ENCODE measurements at places on chromosomes 11 and 22.
A peak's percentile ranks its signal among the peaks of the same experiment; 100 is the strongest.

DNA sequence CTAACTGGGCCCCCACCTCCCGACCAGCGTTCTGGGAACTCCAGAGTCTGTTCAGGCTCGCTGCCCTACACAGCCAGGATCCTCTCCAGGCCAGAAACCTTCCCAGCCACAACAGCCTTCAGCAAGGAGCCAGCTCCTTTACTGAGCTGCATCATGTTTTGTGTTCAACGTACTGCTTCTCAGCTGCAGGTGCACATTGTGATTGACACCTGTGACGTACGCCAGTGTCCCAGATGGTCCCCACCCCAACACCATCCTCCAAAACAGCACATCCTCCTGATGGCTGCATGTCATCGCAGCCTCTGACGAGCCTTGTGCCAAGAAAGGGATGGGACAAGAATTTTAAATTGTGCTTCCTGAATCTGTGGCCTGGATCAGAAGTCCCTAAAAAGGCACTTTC is 117.5 kb downstream of the SPATA19 start:
- no peak for DNase-seq

GRCh38 chr22:22955866-22956535 is 68.4 kb downstream of the IGLL5 start:
- peak; percentile 71 for DNase-seq

GRCh38 chr11:62874851-62875250 is 5.8 kb upstream of the SLC3A2 start:
- no peak for DNase-seq

DNA sequence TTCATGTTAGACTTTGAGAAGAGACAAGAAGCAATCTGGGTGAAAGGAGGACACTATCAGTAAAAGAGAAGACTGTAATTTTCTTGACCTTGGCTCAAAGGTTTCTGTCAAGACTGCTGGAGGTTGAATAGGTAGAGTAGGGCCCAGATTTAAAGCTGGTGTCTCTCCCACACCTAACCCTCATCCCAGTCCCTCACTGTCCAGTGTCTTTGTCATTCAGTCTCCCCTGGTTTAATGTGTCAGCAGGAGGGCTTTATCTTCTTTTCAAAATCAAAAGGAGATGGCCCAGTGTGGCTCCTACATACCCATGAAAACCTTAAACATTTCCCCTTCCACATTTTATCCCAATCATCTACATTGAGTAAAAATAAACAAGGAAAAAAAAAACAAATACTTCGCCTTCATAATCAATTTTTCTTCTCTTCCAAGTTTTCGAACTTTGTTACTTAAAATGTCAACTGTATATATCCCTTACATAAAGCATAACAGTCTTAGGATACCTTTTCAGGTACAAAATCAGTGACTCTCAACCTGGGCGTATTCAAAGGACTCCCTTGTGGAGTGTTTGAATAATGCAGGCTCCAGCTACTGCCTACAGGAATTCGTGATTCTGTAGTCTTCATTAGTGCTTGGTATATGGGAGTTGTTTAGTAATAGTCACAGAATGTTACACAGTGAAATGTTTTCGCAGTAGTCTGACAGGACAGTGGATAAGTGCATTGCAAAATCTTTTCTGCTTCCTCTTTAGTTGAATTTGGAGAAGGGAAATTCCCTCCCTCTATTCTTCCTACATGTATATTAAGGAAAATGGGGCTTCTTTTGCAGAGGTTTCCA is 87.2 kb downstream of the FAT3 start:
- DNase-seq: no peak

GRCh38 chr22:42025421-42025820 is 26.8 kb downstream of the WBP2NL start:
- DNase-seq: no peak

DNA sequence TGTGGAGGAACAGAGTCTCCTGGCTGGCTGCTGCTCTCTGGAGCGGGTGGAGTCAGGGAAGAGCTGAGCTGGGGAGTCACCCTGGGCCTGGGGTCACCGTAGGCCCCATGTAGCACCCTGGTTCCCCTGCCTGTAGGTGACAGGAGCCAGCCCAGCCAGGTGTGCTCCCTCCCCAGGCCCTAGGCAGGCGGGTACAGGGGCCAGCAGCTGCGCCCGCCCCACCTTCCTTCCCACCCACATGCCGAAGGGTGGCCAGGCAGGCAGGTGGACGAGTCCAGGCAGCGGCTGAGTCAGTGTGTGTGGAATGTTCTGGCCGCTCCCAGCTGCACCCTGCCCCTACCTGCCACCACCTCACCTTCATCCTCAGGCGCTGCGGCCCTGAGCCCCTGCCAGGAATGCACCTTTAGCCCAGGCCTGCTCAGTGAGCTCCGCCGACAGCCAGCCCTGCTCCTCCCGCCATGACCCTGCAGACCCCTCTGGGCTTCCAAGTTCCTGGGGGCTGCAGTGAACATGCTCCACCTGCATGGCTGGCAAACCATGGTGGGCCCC is 654 bp upstream of the SYT8 start:
- DNase-seq: no peak

DNA sequence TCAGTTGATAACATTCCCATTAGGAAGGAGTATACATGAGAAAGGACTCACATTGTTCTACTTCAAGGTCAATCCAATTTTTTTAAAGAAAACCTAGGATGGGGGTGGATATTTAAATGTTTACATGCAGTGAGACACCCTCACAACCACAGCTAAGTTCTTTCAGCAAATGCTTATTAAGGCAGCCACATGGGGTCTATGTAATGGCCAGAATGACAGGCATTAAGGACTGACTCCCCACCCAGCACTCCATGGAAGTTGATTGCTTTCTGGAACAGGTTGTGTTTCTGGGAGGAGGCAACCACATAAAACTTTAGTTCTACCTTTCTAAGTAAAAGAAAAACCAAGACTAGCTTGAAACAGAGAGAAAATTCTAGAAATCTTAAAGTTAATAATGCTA is 662.0 kb upstream of the CCDC90B start:
- DNase-seq: no peak

GRCh38 chr11:6572215-6572614 is 31.2 kb downstream of the RRP8 start:
- DNase-seq: no peak

GRCh38 chr11:118366287-118366686 is 6.9 kb downstream of the UBE4A start:
- DNase-seq: no peak

GRCh38 chr11:47887910-47888569 is 39.9 kb upstream of the NUP160 start:
- DNase-seq: no peak

DNA sequence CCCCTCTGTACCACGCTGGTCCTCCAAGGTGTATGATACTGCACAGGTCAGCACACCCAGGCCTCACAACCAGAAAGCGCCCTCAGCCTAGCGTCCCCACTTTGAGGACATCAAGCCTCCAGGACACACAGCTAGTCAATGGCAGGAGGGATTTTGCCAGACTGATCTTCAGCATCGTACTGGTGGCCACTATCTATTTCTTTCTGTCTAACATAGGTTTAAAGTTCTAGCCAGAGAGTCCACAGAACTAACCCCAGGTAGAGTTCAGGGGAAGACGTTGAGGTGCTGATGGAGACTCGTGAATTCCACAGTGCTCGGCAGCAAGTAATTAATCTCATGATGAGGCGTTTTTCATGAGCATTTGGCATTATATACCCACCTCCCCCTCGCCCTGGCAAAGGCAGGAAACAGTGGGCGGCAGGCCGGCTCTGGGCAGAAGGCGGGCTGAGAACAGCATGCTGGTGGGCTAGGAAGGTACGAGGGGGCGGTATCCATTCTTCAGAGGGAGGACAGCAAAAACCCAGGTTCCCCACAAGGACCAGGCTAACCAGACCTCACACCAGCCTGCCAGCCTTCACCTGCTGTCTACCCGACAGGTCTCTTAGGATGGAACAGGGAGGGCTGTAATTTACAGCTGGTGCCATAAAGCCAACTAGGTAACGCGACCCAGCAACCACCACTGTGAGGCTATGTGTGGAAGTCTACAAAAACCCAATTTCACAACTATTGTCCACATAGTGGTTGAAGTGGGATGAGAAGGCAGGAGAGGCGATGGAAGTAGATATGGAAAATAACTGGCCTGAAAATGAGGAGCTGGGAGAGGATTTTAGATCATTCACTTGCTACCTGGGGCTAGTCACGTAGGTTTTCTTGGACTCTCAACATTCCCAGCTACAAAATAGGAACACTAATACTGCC is 18.5 kb downstream of the MYH9 start:
- DNase-seq: peak; percentile 73

DNA sequence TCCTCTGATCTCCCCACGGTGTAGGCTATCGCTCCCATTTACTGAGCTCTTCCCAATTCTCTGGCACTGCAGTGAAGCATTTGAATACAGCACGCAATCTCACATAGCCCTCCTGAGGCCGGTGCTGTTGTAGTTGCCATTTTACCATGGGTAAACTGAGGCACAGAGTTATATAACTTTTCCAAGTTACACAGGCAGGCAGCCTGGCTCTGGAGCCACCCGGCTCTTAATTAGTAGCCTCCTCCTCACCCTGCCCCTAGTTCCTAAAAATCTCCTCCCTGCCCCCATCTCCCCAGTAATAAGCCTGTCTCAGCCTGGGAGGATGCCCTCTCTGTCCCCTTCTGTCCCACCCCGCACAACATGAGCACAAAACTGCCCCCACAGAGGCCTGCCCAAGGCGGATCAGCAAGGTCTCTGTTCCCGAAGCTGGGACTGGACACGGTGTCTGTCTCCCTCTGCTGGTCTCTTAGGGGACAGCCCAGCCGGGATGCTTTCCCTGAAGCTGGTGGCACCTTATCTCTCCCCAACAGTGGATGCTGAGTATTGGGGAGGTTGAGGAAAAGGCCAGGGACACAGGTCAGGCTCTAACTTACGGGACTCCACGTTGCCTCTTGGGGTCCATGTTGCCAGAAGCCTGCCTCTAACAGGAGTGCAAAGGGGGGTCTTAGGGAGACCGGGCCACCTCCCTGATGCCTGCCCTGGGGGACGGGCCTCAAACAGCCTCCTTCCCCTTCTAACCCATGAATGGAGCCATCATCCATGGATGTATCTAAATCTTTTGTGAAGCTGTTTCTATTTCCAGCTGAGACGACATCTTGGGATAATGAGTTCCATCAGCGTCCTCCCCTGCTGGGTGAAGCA is 9.1 kb upstream of the CLCF1 start:
- DNase-seq: peak; percentile 91

- no peak for DNase-seq
Observed at GRCh38 chr11:33915526-33915925, 23.6 kb upstream of the LMO2 start.

DNA sequence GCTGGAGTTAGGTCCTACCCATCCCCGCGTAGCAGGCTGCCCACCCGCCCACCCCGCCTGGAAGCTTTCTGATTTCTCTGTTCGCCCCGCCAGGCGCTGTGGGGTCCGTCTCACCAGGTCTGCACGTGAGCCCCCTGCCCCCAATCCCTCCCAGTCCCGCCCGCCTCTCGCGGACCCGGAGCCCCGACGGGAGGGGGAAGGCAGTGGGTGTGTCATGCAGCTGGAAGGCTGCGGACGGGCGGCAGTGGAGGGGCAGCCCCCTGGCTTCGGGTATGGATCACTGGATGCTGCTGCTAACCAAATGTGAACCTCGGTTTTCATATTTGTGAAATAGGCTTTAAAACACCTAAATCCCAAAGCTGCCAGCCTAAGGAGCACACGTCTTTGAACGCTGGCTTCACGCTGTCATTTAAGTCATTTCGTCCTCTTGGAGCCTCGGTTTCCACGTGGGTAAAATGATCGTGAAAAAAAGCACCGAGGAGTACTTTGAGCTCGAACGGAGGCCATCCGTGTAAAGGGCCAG is 568 bp upstream of the BIK start:
- no peak for DNase-seq

GRCh38 chr22:38071421-38072321 is 12.3 kb downstream of the SLC16A8 start:
- no peak for DNase-seq

DNA sequence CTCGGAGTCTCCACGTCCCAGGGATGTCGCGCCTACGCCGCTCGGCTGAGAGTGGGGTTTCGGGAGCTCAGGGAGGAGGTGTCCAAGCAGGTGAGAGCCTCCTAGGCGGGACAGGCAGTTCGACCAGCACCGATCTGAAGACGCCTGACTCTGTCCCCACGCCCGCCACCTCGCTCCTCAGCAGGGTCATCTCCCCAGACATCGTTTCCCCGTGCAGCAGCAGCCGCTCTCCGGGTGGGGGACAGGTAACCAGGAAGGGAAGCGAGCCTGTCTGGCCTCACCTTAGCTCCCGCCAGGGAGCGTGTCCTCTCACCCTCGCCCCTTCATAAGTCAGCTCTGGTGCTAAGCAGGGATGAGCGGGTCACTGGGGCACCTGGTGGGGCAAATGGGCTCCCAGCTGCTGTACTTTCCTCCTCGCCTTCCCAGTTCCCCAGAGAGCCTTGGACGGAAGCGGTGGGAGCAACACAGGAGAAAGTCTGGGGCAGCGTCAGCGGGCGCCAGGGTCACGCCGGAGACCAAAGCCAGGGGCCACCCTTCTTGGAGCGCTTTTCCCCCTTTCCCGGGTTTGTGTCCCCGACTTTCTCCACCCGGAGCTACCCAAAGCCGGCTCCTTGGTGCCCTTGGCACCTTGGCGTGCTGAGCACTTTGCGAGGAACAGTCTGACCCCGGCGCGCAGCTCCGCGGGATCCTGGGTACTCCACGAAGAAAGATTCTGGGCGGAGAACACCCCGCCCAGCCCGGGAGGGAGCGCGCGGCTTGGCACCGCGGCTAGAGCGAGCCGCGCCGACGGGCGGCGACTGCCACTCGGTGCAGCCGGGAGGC is 1.6 kb downstream of the SPON1 start:
- no peak for DNase-seq

GRCh38 chr11:107501713-107502112 is 44.1 kb upstream of the CWF19L2 start:
- DNase-seq: no peak

DNA sequence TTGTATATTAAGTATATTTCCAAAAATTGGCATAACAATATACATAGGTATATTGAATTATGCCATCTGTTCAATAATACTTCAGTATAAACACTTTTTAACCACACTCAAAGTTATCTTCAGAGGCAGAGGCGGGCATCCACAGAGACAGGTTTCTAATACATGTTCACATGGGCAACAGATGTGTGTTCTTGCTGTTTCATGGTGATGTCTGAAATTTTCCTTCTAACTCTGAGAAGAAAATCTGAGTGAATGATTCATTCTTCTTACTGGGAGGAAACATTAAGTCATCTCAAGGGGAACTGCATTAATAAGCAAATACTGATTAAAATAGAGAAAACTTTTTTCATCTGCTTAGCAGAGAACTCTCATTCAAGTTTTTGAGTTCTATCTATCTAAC is 1074.5 kb downstream of the LRRC4C start:
- no peak for DNase-seq

GRCh38 chr11:61922539-61922938 is 5.2 kb upstream of the RAB3IL1 start:
- no peak for DNase-seq

- no peak for DNase-seq
Observed at GRCh38 chr11:21602699-21603098, 590.2 kb upstream of the ANO5 start.

GRCh38 chr22:37806409-37807333 is 1.1 kb upstream of the GCAT start:
- no peak for DNase-seq

DNA sequence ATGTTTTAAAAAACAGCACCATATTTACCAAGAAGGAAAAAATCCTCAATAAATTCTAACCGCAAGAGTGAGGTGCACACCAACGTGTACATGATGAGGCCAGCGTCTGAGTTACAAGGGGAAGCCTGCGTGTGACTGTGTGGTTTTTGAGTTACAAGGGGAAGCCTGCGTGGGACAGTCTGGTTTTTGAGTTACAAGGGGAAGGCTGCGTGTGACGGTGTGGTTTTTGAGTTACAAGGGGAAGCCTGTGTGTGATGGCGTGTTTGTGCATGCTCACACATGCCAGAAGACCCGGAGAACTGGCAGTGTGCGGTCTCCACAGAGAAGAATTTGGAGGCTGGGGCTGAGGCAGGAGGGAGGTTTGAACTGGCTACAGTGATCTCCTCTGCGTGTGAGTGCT is 1376.4 kb downstream of the TBC1D22A start:
- DNase-seq: no peak
